ENCODE measurements at places on chromosomes 1 and 21. TPM values are rescaled to one million over a fixed set of nuclear protein-coding genes. Genes with fewer than 3 reads are reported as not detected.

DNA sequence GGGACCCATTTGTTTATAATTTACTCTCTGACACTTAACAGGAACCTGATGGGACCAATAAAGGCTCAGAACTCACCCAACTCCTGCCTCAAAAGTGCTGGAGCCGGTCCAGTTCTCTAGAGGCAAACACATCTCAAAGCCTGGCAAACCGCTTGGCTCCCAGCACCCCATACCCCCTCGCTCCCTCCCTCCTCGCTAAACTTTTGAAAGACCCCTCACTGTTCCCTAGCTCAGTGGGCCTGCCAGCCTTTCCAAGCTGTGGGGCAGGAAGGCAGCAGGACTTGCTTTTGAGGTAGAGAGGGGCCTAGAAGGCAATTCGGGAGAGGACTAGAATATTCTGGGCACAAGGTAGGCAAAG lies 40.2 kb downstream of the PAX7 start:
- no peak for DNase-seq

Gene CNKSR1
- not detected for total RNA-seq

DNA sequence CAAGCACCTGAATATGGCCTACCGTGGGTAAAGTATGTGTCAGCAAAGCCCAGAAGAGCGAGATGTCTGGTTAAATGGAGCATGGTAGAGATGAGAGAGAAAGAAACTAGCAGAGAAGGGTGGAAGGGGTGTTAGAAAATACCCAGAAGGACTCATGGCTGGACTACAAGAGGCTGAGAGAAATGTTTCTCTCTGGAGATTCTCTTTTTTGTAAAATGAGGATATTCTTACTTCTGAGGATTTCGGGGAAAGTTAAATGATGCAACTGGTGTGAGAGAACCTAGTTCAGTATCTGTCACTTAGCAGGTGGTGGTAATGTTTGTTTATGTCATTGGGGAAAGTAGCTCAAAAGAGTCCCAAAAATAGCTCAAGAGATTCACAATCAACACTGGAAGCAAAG lies 7.2 kb upstream of the EPS15 start:
- no peak for DNase-seq

DNA sequence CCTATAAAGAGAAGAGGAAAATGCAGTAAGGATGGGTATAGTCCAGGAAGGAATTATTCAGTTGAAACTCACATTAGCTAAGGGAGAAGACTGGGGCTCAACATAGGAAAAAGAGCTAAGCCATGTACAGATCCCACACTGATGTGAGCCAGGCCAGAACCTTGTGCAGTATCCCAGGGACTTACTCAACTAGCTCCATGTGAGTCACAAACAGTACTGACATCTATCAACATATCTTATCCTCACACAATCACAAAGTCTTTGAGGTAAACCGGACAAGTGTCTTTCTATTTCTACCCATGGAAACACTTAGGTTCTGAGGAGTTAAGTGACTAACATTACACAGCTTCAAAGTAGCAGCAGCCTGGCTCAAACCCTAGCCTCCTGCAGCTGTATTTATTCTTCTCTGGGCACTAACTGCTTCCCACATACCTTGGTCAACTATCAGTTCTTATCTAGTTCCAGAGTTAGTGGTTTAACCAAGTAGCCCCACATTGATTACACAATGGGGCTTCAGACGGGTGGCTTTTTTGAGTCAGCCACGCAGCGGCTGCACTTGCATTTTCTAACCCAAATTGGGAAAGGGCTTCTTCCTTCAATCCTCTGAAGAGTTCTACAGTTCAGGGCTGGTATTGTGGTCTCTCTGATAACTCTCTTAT lies 9.5 kb downstream of the CD5L start:
- DNase-seq = no peak

- no peak for DNase-seq
Observed at GRCh38 chr1:197976368-197976767, 59.2 kb downstream of the LHX9 start.

DNA sequence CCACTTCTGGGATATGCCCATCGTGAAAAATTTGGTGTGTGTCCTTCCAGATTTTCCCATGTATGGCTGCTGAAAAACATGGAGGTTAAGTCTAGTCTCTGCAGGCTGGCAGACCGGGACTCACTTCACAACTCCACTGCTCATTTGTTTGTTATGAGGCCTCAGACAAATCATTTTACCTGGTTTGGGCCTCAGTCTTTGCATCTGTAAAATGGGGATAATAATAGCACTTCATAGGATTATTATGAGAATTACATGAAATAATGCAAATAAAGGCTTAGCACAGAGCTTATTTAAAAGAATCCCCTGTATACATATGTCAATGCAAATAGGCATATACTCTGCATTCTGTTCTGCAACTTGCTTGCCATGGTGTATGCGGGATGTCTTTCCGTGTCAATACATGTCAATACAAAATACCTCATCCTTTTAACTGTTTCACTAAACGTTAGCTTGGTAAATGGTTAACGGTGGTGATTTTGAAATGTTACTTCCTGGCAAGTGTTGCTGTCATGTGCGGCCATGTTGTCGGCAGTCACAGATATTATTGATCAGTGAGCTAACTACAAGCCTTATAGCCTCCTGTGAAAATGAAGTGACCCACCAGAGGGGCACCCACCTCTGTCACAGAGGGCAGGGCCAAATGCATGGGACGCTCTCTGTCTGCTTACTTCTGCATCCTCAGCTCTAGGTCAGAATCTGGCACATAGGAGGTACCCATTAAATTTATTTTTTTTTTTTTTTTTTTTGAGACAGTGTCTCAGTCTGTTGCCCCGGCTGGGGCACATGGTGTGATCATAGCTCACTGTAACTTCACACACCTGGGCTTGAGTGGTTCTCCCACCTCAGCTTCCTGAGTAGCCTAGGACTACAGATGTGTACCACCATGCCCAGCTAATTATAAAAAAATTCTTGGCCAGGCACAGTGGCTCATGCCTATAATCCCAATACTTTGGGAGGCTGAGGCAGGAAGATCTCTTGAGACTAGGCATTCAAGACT lies 4.3 kb downstream of the LCK start:
- no peak for DNase-seq

- DNase-seq = no peak
Observed at GRCh38 chr1:207897188-207897587, 13.7 kb downstream of the CD34 start.

Gene MXRA8
- 345 TPM for total RNA-seq

Gene RNU1-2
- total RNA-seq = under 0.01 TPM

Gene DPT
- 12.3 TPM for total RNA-seq

- no peak for DNase-seq
Observed at GRCh38 chr1:29648026-29648425, 411.7 kb downstream of the PTPRU start.

GRCh38 chr1:3842912-3843311 lies 14.1 kb downstream of the CEP104 start:
- no peak for DNase-seq

DNA sequence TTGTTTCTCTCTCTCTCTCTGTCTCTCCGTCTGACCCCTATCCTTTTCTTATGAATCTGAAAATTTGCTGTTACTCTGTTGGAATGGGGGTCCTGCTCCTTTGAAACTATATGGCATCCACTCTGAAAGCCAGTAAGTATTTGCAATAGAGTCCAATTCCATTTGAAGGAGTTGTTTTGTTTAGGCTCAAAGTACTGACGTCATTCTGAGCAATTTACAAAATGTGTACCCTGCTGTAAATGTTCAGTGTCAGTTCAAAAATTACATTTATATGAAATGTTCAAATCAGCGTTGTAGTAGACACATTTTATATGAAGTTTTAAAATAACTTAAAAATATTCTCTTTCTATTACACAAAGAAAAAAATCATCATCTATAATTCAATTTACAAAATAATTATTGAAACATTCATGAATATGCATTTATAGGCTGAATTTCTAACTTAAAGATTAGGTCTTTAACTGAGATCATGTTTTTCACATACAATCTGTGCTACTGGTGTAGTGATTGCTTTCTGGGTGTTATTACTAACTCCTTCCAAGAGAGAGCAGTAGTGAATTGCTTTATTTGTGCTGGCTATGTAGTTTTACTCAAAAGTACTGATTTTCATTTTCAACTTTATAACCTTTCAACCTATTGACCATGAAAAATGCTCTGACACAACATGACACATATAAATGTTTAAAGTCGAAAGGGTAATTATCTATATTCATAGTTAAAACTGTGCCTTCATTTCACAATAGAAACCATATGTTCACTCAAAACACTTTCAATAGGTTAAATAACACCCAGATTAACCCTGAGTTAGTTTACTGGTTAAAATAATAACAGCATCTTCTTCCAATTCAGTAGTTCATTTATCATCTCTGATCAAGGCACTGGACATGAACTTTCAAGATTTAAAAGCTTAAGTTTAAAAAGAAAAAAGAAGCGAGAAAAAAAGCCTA lies 253.1 kb upstream of the ADGRL4 start:
- DNase-seq = no peak

GRCh38 chr1:10630661-10631120 lies 155.9 kb downstream of the PEX14 start:
- DNase-seq = no peak

Gene DNAJC6
- total RNA-seq = 0.21 TPM

Gene OPTC
- not detected for total RNA-seq

Gene DCST1
- total RNA-seq = not detected

DNA sequence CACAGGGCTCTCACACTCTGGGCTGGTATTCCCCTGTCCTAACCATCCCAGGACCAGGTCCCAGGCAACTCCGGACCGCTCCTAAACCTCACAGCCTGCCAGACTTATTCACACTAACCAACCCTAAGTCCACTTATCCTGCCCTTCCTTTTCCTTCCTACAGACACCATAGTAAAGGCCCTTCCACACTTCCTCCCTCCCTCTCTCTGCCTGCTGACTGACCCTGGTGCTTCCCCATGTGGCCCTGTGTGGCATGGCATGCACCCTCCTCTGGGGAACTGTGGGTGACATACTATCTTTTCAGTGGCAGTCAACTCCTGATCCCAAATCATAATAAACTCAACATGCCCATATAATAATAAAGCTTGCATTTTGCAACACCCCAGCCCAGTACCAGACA lies 155.1 kb upstream of the DNAH14 start:
- DNase-seq = no peak

Gene GBP3
- total RNA-seq = 28.5 TPM

Gene ABCA4
- total RNA-seq = not detected

DNA sequence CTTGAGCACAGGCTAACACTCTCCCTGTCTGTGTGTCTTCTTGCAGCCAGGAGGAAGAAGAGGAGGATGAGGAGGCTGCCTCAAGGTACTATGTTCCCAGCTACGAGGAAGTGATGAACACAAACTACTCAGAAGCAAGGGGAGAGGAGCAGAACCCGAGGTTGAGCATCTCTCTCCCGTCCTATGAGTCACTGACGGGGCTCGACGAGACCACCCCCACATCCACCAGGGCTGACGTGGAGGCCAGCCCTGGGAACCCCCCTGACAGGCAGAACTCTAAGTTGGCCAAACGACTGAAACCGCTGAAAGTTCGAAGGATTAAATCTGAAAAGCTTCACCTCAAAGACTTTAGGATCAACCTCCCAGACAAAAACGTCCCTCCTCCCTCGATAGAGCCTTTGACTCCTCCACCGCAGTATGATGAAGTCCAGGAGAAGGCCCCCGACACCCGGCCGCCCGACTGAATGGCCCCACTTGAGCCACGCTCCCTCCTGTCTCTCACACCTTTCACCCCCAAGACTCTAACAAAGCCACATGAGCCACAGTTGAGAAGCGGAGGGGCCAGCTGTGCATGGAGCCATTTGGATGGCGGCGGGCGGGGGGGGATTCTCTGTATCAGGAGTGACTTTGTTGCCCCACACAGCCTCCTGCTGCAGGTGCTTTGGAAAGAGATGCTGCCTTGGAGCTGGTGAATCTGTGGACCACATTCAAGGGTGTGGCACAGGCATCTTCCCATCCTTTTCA lies 27.6 kb upstream of the FHAD1 start:
- no peak for DNase-seq

GRCh38 chr1:56000424-56000823 lies 578.9 kb downstream of the PLPP3 start:
- DNase-seq = no peak

DNA sequence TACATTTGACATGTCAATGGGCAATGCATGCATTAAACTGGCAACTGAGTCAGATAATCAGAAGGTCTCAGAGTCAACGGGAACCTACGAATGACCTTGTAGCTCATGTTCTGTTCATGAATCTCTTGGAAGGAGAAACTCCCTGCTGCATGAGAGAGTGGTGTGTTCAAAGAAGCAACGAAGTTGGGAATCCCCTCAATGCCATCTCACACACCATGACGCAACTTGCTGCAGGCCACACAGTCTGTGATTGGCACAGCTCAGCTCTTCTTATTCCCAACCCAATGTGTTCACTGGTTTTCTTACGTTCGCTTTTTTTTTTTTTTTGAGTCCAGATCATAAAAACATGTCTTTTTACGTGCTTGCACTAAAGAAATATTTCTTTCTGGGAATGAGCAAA lies 53.5 kb upstream of the PRDM2 start:
- DNase-seq = no peak

Gene ERRFI1
- total RNA-seq = 59.7 TPM

GRCh38 chr21:29384683-29385359 lies 86.1 kb downstream of the BACH1 start:
- DNase-seq = no peak

- no peak for DNase-seq
Observed at GRCh38 chr1:86357796-86358195, 38.3 kb downstream of the ODF2L start.

GRCh38 chr1:54826226-54826816 lies 25.2 kb upstream of the TTC22 start:
- DNase-seq = no peak

DNA sequence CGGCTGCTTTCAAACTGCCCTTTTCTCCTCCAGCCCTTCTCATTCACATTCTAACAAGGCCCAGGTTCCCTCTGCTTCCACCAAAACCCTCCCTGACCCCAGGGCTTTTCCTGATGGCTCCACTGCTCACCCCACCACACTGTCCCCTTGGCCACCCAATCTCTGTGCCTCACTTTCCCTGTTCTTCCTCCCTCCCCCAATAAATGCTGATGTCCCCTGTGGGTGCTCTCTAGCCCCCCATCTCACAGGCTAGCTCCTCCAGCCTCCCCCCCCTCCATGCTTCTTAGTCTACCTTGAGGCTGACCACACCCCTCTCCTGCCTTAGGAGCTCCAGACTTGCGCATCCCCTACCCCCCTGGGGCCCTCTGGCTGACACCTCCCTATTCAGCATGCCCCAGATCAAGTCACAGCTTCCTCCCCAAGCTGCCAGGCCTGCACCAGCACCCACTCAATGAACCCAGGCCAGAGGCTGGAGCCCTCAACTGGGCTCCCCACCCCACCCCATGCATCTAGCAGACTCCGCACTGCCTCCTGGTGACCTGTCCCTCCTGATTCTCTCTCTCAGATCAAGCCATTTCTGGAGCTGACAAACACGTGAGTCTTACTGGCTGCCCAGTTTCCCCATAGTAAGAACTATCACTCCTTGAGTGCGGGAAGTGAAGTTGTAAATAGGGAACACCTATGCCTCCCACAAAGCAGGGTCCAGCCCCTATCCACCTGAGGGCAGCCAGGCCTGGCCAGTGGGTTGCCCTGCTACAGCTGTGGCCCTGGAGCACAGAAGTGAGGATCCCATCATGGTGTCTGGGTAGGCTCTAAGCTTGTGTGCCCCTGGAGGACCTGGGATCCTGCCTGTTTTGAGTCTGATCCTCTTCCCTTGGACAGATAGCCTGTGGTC lies 117.9 kb downstream of the DMRTB1 start:
- DNase-seq = no peak

GRCh38 chr1:64098846-64099582 lies 104.4 kb upstream of the UBE2U start:
- DNase-seq = no peak

GRCh38 chr1:201481761-201482493 lies 12.9 kb upstream of the PHLDA3 start:
- peak; percentile 89 for DNase-seq

GRCh38 chr1:174964261-174964971 lies 35.3 kb upstream of the CACYBP start:
- no peak for DNase-seq

- no peak for DNase-seq
Observed at GRCh38 chr1:113390871-113391648, 745 bp downstream of the MAGI3 start.

Gene PLA2G2F
- total RNA-seq = not detected

All from ascending aorta (tissue), 2 donors.